Right ventricle myocardium superior (tissue), 1 donor: ENCODE measurements at places on chromosomes 7 and 10. TPM values are rescaled to one million over a fixed set of nuclear protein-coding genes. Genes with fewer than 3 reads are reported as not detected.

CHAT gene
- total RNA-seq: not detected

RAMP3 gene
- 31.2 TPM for total RNA-seq

ICA1 gene
- total RNA-seq: 37.1 TPM

CALHM1 gene
- not detected for total RNA-seq

NUTM2A gene
- 1.9 TPM for total RNA-seq

CRPPA gene
- total RNA-seq: 8.7 TPM

PRKRIP1 gene
- 9.8 TPM for total RNA-seq

IKZF1 gene
- 2.4 TPM for total RNA-seq
